HFFc6 (cell line): ENCODE measurements at places on chromosomes 5 and 9. TPM values are rescaled to one million over a fixed set of nuclear protein-coding genes. Genes with fewer than 3 reads are reported as not detected.

DNA sequence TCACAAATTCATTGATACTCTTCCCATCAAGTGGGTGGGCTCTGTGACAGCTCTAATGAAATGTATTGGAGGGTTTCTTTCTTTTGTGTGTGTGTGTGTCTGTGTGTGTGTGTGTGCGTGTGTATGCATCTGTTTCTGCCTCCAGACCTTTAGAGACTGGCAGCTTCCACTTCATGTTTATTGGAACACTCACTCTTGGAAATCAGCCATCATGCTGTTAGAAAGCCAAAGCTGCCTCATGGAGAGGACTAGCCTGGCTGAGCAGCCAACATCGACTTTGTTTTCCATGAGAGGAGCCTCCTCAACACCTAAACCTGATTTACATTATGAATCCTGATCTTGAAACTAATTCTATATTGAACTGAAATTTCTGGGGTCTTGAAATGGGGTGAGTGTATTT lies 128.5 kb upstream of the FAM174A start:
- no peak for DNase-seq

DNA sequence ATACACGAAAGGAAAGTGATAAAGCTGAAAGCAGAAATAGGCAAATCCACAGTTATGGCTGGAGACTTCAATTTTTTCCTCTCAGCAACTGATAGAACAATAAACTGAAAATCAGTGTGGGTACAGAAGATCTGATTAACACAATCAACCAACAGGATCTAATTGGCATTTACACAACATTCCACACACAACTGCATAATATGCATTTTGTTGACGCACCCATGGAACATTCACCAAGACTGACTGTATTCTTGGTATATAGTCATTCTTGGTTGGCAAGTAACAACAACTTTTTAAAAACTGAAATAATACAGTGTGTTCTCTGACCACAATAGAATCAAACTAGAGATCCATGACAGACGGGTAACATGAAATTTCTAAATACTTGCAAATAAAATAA lies 218.7 kb upstream of the S1PR3 start:
- no peak for DNase-seq

Gene SLC6A19
- total RNA-seq, result not detected in 3 replicates

Gene CENPK
- total RNA-seq, result 12.4 to 19.1 TPM (median 16.5 TPM) in 3 replicates

Gene F2RL2
- total RNA-seq, result 42.7 to 87.2 TPM (median 68.0 TPM) in 3 replicates
